ENCODE measurements at places on chromosomes 5 and 9. TPM values are rescaled to one million over a fixed set of nuclear protein-coding genes. Genes with fewer than 3 reads are reported as not detected.

The NME5 gene
- 3.5 TPM for total RNA-seq

The MRPL50 gene
- total RNA-seq = 11.1 TPM

The CEL gene
- not detected for total RNA-seq

The GPR21 gene
- 1.4 TPM for total RNA-seq

The SCGB3A2 gene
- not detected for total RNA-seq

The TNFSF8 gene
- total RNA-seq = 3.0 TPM

The GAS1 gene
- 73.4 TPM for total RNA-seq

The CCDC192 gene
- total RNA-seq = not detected

The VCP gene
- 129 TPM for total RNA-seq

The PLEKHG4B gene
- total RNA-seq = 0.14 TPM

The SLC46A2 gene
- not detected for total RNA-seq

The VLDLR gene
- total RNA-seq = 13.6 TPM

The TRIO gene
- total RNA-seq = 212 TPM

The PLCXD3 gene
- total RNA-seq = 2.9 TPM

The GDA gene
- total RNA-seq = under 0.01 TPM

The ADRA1B gene
- 1.8 TPM for total RNA-seq

The MTX3 gene
- 14.5 TPM for total RNA-seq

The PAX5 gene
- not detected for total RNA-seq

The NEUROG1 gene
- not detected for total RNA-seq

The VCAN gene
- 47.1 TPM for total RNA-seq

The SPDL1 gene
- 10.0 TPM for total RNA-seq

The PDE8B gene
- 11.3 TPM for total RNA-seq

The SHISAL2B gene
- total RNA-seq = not detected

The CACNA1B gene
- 0.71 TPM for total RNA-seq
